GM12864 (cell line): ENCODE measurements at places on chromosomes 5 and 9.

DNA sequence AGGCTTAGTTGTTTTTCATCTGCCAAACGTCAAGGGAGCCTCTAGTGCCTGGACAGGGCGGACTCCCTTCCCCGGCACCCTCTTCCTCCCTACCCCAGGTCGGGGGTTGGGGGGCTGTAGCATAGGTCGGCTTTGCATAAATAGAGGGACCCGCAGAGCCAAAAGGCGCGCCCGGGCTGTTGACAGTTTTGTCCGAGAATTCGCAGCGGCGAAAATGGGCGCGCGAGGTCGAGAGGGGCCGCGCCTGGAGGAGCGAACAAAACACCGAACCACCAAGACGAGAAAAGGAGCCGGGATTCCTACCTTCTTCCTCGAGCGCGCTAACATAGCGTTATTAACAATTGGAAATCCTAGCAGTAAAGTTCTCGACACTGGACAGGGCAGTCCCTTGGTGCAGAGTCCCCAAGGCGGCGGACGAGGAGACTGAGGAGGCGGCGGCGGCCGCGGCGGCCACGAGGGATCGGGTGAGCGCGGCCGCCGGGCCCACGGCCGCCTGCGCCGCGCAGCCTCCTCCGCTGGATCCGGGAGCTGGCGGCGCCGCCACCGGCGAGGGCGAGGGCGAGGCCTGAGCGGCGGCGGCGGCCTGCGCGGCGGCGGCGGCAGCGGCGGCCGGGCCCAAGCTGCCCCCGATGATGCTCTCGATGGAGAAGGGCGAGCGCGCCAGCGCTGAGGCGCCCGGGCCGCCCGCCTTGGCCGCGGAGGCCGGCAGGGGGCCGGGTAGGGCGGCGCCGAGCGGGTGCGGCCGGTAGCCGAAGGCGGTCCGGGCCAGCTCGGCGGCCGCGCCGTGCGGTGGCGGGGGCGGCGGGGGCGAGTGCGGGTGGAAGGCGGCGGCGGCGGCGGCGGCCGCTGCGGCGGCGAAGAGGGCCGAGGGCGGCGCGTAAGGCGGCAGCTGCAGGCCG, 1.7 kb downstream of the FOXD1 start:
- DNase-seq: no peak

GRCh38 chr9:114346146-114346545, 16.5 kb downstream of the ORM2 start:
- DNase-seq: no peak

- no peak for DNase-seq
Observed at GRCh38 chr5:135457424-135458071, 5.4 kb upstream of the TIFAB start.

- no peak for DNase-seq
Observed at GRCh38 chr5:14131855-14132503, 11.2 kb upstream of the TRIO start.

DNA sequence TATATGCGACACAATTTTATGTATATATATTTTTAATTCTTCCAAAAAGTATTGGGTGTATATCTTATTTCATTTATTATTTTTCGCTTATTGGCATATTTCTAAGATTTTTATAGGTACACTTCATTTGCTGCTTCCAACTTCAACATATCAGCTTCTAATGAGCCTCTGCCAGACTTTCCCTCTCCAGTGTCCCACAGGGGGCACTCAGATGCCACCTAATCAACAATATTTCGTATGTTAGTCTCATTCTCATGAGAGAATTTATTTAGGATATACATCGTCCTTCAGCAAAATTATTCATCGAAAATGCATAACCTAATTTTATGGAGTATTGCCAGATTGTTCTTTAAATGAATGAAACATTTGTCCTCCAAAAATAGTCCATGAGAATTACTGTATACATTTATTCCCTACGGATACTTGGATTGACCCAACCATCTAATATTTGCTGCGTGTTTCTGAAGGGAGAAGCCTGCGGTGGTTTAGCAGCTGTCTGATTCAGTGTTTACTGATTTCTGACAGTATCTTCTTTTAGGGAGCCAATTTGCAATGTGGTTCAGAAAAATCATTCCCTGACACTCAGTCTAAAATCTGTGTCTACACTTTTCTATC, 100.6 kb upstream of the SELENOP start:
- no peak for DNase-seq
